Stimulated activated CD8-positive, alpha-beta memory T cell treated with anti-CD3 and anti-CD28 coated beads, Interleukin-15, amount 100 ng/mL, for 4 hours (primary cell): ENCODE measurements at places on chromosomes 4 and X.
A peak's percentile ranks its signal among the peaks of the same experiment; 100 is the strongest.

- DNase-seq = no peak
Measured at GRCh38 chr4:14865804-14866203, 136.5 kb upstream of the CPEB2 start.

GRCh38 chr4:108465886-108466500, 154.4 kb upstream of the RPL34 start:
- no peak for DNase-seq

- no peak for DNase-seq
Measured at GRCh38 chr4:82694046-82694445, 104.5 kb downstream of the SCD5 start.

- DNase-seq = no peak
Measured at GRCh38 chr4:12880844-12881243, 603.3 kb downstream of the RAB28 start.

DNA sequence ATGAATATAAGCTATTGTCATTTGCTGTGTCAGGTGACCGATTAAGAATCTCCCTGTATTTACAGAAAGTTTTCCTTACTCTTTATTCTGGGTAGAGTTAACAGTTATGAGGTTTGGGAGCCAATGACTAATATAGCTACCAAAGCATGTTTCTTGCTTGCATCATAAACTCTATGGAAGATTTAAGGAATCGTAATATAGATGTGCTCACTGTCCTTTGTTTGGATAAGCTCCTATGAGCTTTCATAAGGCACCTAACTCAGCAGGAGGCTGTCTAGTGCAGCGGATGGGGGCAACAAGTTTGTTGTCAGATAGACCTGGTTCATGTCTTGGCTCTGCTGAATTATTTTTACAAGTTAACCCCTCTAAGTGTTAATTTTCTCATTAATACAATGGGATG, 75.0 kb upstream of the PAQR3 start:
- no peak for DNase-seq

DNA sequence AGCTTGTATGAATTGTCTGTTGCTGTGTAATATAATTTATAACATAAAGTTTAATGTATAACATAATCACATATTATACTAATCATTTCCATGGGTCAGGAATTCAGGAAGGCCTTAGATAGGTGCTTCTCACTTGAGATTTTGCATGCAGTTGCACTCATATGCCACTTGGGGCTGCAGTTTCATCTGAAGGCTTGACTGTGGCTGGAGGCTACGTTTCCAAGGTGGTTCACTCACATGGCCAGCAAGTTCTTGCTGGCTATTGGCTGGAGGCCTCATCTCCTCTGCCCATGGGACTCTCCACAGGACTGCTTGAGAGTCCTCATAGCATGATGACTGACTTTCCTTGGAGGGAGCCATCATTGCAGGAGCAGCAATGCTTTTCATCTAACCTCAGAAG, 53.4 kb upstream of the STX18 start:
- no peak for DNase-seq

DNA sequence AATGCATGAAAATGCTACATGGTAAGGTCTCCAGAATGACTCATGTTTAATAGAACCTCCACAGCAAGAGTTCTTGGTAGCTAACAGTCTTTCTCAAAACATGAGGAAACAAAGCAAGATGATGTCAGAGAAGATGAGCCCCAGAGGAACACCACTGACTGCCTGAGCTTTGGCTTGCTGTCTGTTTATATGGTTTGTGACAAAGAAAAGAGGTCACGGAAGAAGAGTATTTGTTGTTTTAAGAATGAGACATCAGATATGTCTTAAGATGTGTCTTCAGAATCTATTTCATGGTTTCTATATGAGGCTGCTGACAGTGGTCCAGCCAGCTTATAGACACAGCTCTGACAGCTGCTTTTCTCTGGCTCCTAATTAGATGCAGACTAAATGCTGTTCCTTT, 18.8 kb upstream of the AREG start:
- no peak for DNase-seq

- DNase-seq = no peak
Measured at GRCh38 chr4:144734522-144734921, 88.6 kb downstream of the HHIP start.

- DNase-seq = no peak
Measured at GRCh38 chr4:34432706-34433105, 1811.6 kb downstream of the ARAP2 start.

DNA sequence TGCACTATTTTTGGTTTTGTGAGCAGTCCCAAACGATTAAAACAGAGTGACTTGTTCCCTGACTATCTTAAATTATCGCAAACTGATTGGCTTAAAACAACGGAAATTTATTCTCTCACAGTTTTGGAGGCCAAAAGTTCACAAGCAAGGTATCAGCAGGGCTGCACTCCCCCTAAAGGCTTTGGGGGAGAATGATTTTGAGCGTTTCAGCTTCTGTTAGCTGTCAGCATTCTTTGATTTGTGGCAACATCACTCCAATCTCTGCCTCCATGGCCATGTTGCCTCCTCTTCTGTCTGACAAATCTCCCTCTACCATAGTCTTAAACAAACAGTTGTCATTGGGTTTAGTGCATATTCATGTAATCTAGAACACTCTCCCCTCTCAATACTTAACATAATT, 459.6 kb upstream of the ATOH1 start:
- no peak for DNase-seq

DNA sequence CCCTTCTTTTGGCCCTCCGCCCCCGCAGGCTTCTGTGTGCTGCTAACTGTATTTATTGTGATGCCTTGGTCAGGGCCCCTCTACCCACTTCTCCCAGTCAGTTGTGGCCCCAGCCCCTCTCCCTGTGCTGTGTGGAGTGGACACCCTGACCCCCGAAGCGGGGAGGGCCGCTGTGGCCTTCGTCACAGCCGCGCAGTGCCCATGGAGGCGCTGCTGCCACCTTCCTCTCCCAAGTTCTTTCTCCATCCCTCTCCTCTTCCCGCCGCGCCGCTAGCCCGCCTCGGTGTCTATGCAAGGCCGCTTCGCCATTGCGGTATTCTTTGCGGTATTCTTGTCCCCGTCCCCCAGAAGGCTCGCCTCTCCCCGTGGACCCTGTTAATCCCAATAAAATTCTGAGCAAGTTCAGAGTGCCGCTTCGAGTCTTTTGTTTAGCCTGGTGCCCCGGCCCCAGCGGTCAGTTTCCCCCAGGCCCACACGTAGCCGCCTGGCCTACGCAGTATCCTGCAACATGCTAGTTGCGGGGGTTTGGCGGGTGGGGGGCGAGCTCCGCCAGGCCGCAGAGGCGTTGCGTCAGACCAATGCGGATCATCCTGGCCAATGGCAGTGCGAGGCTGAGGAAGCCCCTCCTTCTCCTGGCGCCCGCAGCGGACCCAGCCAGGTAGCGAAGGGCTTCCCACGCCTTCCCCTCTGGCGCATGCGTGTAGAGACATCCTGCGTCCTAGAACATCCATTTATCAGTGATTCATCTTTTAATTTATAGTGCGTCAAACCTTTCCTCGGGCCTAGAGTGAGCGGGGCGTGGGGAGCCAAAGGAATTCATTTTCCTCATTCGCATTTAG, 5.6 kb upstream of the KANTR start:
- DNase-seq = peak; percentile 72

DNA sequence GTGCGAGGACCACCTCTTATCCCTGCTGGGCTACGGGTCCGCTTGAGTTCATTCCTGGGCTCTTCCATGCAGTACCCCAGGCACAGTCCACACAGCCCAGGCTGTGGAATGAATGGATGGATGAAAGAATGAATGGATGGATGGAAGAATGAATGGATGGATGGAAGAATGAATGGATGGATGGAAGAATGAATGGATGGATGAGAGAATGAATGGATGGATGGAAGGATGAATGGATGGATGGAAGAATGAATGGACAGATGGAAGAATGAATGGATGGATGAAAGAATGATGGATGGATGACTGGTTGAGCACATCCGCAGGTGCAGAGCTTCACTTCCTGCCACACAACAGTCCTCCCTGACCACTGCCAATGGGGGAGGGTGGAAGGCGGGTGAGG, 28.2 kb downstream of the ACOX3 start:
- no peak for DNase-seq

GRCh38 chrX:52585892-52586291, 68.8 kb downstream of the SSX7 start:
- DNase-seq = no peak

- no peak for DNase-seq
Measured at GRCh38 chr4:149993030-149993429, 85.2 kb upstream of the DCLK2 start.

DNA sequence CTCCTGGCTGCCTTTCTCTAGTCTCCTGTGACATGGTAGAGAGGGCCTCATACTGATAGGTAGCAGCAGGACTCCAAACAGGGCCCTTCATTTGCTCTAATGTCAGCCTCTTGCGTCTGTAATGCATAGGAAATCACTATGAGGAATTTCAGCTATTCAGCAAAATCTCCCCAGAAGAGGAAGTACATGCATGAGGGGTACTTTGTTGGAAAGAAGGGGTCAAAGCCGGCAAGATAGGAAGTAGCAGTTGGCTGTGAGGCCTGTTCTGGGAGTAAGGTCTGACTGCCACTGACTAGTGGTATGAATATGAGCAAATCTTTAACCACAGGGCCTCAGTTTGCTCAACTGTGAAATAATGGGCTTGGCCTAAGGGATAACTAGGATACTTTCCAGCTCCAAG, 283.2 kb downstream of the ARHGAP10 start:
- DNase-seq = no peak

- DNase-seq = no peak
Measured at GRCh38 chrX:71081330-71082123, 13.4 kb upstream of the SNX12 start.

DNA sequence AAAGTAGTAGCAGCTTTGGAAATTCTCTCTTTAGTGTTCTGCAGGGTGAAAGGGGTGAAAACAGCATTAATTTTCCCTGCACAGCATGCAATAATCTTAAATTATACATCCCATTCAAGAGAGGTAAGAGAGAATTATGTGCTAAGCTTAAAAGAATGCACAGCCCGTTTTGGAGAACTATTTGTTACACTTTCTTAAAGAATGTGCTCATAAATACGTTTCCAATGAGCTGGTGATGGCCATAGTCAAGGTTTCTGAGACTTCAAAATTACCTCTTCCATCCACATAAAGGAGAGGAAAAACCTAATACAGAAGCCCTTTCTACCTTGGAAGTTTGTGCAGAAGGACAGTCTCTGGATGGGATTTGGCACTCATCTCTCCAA, 766.7 kb upstream of the TENM3 start:
- DNase-seq = no peak

DNA sequence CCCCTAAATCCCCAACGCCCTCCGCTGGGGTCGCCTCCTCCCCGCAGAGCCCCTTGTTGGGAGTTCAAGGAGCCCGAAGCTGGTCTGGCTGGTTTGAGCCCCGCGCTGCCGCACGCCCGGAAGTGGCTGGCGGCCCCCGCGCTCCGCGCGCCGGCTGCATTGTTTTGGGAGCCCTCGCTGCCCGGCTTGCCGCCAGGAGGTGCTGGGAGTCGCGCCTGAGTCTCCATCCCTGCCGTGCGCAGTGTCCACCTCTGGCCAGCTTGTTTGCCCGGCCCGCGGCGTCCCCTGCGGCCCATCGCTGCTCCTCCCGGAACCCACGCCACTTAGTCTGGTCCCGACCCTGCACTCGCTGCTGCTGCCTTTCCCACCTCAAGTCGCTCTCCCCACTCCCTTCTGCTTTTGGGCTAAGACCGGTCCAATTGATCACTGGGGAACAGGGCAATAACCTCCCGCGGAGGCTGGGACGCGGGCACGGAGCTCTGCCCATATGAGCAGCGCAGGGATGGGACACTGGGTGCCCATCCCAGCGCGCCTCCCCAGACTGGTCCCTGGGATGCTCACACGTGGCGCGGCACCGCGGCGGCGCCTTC, 2.2 kb upstream of the SFRP2 start:
- DNase-seq = no peak

GRCh38 chr4:47531954-47532321, 46.9 kb downstream of the ATP10D start:
- DNase-seq = no peak

DNA sequence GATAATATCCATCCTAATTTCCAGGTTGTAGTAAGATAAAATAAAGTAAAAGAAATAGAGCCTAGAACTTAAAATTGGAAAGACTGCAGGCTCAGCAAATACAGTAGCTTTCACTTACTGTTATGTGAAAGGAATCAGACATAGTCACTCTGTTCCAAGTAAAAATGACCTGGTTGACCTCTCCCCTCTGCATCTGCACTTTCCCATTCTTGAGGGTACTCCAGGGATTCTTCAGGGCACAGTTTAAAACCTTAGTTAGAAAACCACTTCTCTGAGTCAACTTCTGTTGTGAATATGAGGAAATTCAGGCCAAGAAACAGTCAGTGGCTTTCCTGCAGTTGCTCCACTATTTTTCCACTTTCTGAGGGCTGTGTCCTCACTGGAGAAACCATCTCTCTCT, 42.9 kb downstream of the FRAS1 start:
- no peak for DNase-seq

DNA sequence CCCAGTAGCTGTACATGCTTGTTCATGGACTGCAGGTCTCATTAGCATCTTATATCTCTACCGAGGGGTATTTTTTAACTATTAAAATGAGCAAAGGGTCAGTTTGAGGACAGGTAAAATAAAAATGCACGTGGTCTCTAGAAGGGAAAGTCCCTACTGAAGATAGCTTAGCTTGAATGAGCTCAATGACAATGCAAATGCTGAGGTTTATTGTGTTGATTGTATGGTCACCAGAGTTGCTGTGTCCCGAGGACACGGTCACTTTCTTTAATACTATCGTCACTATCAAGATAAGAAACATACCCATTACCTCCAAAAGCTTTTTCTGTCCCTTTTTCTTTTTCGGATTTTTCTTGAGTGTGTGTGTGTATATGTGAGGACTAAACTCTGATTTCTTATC, 250.5 kb upstream of the PRKX start:
- no peak for DNase-seq

DNA sequence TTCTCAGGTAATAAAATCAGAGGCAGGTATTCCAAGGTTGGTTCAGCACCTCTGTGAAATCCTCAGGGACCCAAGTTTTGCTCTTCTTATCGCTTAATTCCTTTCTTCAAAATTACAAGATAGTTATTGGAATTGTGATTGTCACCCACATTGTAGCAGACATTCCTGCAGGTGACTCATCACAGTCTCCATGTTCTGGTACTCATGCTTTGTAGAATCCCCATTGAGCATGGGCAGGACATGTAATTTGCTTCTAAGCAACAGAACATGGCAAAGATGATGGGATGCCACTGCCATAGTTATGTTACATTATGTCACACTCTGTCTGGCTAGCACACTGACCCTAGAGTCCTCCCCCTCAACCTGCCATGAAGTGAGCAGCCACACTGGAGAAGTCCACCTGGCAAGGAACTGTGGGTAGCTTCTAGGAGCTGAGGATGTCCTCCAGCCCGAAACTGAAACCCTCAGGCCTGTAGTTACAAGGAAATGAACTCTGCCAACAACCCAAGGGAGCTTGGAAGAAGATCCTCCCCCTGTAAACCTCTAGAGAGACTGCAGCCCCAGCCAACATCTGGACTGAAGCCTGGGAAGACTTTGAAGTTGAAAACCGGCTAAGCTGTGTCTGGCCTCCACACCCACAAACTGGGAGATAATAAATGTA, 58.3 kb upstream of the GUCY1A1 start:
- DNase-seq = no peak
